ENCODE measurements at places on chromosomes 4 and X.

DNA sequence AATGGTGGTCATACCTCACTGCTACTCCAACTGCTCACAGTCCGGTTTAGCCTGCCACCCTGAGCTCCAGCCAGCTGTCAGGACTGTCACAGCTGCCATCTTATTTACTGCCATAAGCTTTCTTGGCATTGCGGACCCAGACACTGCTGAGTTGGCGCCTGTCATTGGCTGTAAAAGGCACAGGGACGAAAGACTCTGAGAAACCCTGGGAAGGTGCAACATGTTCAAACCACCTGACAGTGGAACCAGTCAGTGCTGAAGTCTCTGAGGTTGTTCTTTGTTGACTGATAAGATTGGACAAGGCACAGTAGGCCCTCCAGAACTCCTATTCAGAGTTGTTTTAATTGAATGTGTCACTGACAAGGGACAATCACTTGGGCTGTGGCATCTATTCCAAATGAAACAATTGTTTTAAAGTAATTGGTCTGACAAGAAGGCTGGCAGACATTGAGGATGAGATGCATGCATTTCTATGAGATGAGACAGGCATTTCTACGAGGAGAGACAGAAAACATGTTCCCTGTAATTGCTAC is 927.8 kb downstream of the STPG2 start:
- DNase-seq: no peak

DNA sequence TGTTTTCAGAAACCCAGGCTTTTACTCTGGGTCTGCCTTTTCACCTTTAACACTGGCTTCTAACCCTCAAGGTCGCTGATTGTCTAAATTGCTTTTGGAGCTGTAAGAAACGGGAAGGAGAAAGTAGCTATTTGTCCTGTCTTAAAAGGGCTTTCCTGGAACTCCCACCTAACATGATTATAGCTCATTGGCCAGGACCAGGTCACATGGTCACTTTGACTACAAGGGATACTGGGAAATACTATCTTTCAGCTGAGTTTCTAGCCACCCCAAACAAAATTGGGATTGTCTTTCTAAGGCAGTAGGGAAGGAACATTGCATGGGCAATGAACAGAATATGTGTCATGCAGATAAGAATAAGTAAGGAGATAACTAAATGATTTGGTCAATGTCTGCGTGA is 106.7 kb upstream of the ARHGAP24 start:
- DNase-seq: no peak

- DNase-seq: no peak
Measured at GRCh38 chr4:174388461-174389145, 104.9 kb downstream of the CEP44 start.

DNA sequence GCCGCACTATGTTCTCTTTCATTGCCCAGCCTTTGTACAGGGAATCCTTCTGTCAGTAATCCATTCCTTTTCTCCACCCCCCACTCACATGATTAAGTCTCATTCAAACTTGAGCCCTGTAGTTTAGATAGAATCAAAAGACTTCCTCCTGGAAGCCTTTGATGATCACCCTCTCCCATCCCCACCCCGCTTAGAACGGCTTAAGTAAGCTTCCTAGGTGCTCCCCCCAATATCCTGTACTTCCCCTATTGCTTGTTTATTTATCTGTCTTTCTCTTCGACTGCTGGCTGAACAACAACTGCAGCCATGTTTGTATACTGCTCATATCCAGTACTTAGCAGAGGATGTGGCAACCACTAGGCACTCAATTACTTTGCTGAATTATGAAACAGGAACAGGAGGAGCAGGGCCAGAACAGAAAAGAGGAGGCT is 38.5 kb upstream of the GPC3 start:
- no peak for DNase-seq

- DNase-seq: no peak
Measured at GRCh38 chrX:134010690-134011089, 25.3 kb upstream of the GPC3 start.

DNA sequence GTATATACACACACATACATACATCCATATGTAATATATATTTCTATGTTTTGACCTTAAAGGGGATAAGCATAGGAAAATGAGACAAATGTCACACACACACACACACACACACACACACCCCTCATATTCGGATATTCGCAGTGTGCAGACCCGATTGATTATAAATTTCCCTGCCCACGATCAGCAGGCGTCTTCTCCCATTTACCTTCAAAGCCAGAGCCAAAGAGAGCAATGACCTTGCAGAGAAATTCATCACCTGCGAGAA is 488 bp downstream of the GPRIN3 start:
- DNase-seq: no peak

- no peak for DNase-seq
Measured at GRCh38 chr4:5874811-5875449, 18.0 kb downstream of the CRMP1 start.

DNA sequence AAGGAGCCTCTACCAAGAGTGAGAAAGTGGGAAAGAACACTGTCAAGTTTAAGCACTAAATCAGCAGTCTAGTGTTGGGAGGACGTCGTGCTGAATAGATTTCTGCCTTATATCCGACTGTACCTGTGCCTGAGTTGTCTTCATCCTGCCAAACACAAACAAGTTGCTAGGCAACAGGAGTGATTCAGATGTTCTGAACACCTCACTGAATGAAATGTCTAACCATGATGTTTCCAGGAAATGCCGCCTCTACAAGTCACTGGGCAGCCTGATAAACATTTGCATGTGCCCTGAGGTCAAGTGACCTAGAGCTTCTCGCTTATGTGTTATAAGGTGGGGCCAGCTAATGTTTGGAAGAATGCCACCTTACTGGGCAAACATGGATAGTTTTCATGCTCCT is 37.9 kb downstream of the SGMS2 start:
- DNase-seq: no peak

- DNase-seq: peak; percentile 5
Measured at GRCh38 chr4:67522851-67523671, 22.2 kb downstream of the CENPC start.

- no peak for DNase-seq
Measured at GRCh38 chr4:71136071-71136470, 142.6 kb downstream of the DCK start.

GRCh38 chrX:54423161-54423888 is 16.9 kb upstream of the TSR2 start:
- no peak for DNase-seq

DNA sequence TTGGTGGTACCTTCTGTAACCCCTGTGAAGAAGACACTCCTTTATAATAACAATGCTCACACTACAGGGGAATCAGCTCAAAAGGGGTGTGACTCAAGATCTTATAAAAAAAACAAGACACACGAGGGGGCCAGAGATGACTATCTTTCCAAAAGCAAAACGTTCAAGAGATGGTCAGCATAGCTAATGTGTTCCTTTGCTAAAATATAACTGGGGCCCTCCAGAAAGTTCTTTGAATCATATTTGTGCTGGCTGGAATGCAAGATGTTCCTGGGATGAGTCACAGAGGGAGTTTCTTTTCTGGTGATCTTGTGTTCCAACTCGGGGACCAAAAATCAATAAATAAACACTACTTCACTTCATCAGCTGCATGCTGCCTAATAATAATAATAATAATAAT is 46.5 kb downstream of the RAI2 start:
- DNase-seq: no peak

- no peak for DNase-seq
Measured at GRCh38 chrX:53077207-53078197, 4.7 kb upstream of the TSPYL2 start.

GRCh38 chr4:172838111-172838510 is 330.5 kb upstream of the GALNT7 start:
- no peak for DNase-seq

- no peak for DNase-seq
Measured at GRCh38 chrX:38754102-38754790, 47.0 kb upstream of the MID1IP1 start.

- DNase-seq: no peak
Measured at GRCh38 chrX:130999360-130999759, 58.8 kb upstream of the ARHGAP36 start.

DNA sequence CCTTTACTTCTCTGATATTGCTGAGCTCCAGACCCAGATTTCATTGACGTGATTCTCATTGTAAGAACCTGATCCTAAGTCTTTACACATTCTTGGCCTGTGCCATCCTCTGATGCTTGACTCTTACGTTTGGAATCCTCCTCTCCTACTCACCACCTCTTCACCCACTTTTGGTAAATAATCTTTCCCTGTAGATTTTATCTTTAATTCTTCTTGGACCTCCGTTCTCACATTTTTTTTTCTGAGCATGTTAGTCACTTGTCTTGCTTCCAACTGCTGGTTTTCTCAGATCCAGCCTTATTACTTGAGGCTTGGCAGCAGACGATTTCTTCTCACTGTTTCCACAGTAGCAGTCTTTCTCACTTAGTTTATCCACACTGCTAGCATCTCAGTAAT is 12.4 kb upstream of the SH3RF1 start:
- no peak for DNase-seq

DNA sequence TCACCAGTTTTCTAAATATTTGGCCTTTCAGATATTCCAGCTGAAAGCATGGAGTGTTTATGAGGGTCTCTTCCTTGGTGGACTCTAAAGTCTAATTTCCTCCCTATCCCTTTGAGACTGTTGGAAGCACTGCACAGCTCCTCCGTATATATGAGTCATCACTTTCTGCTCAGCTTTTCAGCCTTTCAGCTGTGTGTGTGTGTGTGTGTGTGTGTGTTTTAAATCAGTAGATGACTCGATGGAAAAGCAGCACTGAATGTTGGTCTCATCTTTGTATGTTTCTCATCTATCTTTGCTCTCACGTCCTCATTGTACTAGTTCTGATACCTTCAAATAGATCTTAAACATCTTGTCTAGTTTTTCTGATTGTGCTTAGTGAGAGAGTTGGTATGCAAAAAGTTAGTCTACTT is 81.6 kb downstream of the ZFX start:
- no peak for DNase-seq

DNA sequence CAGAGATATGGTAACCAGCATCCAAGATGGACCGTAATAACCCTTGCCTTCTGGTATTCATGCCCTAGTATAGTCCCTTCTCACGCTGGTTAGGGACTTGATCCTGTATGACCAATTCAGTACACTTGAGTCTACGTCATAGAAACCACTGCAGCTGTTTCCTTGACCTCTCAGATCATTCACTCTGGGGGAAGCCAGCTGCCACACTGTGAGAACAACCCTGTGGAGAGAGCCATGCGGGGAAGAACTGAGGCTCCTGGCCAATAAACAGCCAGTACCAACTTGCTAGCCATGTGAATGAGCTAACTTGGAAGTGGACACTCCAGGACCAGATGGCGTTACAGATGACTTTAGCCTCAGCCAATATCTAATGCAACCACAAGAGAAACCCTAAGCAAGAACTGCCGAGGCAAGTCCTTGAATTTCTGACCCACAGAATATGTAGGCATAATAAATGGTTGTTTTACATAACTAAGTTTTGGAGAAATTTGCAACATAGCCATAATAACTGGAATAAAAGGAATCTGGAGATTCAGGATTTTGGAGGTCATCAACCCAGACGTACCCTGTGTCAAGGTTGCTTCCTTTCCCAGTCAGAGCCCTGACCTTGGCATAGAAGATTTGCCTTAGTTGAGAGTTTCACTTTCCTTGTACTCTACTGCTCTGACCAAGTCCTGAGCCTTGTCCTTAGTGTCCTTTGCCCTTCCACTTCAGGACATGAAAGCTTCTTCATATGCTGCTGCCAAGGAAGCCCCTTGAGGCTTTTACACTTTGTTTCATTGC is 87.3 kb upstream of the ZNF81 start:
- DNase-seq: no peak

DNA sequence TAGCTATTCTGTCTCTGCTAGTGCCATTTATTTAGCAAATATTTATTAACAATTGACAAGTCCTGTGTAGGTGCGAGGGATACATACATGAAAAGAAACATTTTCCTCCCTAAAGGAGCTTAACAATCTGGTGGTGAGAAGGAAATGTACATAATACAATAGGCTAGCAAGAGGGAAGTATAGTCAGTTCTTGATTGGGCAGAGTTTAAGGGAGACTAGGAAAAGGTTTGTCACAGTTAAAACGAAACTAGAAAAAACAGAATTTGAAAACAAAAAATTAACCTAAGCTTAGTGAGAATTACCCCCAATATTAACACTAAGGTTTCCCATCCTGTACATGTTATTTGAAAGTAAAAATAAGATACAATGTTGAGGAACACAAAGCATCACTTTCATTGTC is 8.6 kb upstream of the MAML3 start:
- DNase-seq: no peak

DNA sequence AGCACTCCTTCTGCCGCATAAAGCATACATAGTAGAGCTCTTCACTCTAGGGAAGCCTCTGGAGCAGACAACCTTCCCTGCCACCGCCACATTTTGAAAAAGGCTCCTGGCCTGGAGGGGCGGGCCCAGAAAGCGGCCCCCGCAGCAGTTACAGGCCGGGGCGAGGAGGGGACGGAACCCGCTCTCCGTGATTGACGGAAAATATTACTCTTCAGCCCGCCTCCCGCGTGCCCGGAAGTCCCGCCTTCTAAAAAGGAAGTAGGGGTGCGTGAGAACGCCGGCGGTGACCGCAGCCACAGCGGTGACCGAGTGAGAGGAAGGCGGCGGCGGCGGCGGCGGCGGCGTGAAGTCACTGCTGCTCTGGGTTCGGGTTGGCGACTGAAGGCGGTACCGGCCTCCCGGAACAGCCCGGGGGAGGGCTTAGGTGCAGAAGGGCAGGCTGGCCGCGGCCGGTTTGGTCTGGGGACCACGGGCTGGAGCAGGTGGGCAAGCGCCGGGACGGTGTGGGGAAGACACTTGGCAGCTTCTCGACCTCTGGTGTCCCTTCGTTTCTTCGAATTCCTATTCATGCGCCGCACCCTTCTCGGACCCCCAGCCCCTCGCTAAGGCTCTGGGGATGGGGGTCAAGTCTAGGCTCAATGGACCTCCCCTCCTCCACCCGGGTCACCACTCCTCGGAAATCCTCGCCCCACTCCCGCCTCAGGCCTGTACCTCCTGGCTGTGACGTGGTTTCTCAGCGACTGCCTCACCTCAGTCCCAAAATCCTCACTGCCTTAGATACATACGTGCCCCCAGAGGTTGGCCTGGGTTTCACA is at the start of gene HCCS:
Gene HCCS (plus strand): TSS at position 296 of the 815 bp plus-strand sequence. CDS start 729 bp downstream, outside the sequence.
- peak; percentile 72 for DNase-seq

- no peak for DNase-seq
Measured at GRCh38 chr4:55979562-55979961, 30.8 kb downstream of the CEP135 start.

DNA sequence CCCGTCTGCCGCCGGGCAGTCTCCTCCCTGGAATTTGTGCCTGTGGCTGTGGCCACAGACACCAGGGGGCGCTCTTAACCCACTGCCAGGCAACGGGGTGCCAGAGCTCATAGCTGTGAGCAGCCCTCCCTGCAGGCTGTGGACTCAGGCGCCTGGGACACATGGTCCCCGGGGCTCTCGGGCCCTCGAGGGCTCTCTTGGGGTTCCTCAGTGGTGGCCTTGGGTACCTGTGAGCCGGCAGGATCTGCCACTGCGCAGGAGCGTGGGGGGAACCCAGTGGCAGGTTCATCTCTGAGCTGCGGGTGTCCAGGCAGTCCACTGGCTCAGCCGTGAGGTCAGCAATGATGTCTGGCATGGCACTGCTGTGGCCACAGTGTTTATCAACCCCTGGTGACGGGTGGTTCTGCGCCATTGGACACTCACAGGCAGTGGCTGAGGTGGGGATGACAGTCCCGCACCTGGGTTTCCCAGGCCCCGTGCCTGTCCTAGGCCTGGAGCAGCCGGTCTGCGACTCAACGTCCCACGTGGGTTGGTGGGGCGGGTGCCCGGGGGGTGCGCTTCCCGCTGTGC is 37.2 kb downstream of the PCGF3 start:
- DNase-seq: peak; percentile 45

All from T-helper 2 cell (primary cell).